Stimulated activated CD8-positive, alpha-beta memory T cell treated with anti-CD3 and anti-CD28 coated beads, Interleukin-15, amount 100 ng/mL, for 1 hour (primary cell): ENCODE measurements at places on chromosomes 16 and 17.

GRCh38 chr17:42564815-42565522 is 1.9 kb upstream of the MLX start:
- no peak for DNase-seq

GRCh38 chr17:19335951-19336631 is 26.4 kb downstream of the B9D1 start:
- DNase-seq = no peak

DNA sequence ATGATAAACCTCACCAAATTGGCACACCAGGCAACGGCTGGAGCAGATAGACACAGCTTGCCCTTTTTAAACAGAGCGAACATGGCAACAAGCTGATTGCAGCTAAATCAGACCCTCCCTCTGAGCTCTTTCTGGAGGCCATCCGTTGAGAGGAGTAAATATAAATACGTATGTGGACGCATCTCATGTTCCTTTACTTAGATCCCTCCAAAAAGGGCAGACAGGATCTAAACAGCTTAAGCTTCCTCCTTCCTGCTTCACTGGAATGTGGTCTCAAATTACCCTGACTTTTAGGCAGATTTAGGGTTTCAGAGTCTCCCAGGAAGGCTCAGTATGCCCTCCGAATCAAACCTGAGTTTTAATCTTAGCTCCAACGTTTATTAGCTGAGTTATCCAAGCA is 204.7 kb upstream of the GOT2 start:
- no peak for DNase-seq

- no peak for DNase-seq
Measured at GRCh38 chr17:36494674-36495073, 8.2 kb downstream of the ZNHIT3 start.

DNA sequence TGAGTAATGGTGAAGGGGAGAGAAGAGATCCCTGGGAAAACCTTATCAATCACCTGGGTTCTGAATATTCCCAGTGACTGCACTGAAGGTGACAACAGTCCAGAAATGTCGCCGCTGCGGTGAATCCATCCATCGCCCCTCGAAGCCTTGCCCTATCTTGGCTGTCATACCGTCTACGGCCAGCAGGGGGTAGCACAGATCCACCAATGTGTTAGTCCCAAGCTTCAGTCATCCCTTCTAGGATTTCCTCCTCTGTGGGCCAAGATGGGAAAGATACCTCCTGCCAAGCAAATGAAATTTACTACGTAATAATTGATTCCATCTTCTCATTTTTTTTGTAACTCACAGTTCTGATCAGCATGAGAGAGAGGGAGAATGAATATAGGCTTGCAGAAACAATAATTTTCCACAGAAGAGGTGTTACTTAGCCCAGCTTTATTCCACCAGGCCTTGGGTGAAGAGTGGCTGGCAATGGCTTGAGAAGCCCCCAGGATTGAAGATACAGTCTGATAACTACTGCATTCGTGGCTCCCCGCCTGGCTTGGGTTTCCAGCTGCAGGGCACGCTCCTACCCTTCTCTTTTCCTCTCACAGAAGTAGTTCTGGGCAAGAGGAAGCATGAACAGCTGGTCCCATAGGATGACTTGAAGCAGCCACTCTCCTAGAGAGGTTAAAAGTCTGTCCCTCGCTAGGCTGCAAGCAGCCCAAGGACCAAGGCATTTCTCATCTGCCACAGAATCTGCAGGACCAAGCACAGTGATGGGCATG is 2.6 kb upstream of the FMNL1 start:
- peak; percentile 92 for DNase-seq

GRCh38 chr16:23107936-23108335 is 41.3 kb downstream of the USP31 start:
- DNase-seq = no peak

DNA sequence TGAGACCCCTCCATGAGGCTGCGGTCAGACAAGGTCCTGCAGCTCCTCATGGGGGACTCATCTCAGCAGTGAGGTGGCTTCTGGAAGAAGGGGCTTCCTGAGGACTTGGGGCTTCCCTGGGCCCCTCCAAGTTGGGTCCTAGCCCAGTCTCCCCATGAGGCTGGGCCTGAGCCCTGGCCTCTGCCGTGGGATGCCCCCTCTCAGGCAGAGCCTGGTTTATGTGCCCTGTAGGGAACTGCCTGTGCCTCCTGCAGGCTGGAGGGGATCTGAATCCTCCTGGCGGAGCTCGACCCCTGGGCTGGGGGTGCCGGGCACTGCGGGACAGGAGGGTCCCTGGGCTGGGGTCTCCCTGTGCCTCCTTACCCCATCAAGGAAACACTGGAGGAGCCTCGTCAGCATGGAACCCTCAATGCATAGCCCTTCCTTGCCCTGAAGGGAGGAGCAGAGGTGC is 45.8 kb downstream of the TNFRSF13B start:
- no peak for DNase-seq

GRCh38 chr17:29140631-29141513 is 39.3 kb downstream of the MYO18A start:
- no peak for DNase-seq

- no peak for DNase-seq
Measured at GRCh38 chr16:55773859-55774549, 58.9 kb downstream of the CES1 start.

GRCh38 chr17:29133121-29133713 is 47.0 kb downstream of the MYO18A start:
- DNase-seq = no peak

DNA sequence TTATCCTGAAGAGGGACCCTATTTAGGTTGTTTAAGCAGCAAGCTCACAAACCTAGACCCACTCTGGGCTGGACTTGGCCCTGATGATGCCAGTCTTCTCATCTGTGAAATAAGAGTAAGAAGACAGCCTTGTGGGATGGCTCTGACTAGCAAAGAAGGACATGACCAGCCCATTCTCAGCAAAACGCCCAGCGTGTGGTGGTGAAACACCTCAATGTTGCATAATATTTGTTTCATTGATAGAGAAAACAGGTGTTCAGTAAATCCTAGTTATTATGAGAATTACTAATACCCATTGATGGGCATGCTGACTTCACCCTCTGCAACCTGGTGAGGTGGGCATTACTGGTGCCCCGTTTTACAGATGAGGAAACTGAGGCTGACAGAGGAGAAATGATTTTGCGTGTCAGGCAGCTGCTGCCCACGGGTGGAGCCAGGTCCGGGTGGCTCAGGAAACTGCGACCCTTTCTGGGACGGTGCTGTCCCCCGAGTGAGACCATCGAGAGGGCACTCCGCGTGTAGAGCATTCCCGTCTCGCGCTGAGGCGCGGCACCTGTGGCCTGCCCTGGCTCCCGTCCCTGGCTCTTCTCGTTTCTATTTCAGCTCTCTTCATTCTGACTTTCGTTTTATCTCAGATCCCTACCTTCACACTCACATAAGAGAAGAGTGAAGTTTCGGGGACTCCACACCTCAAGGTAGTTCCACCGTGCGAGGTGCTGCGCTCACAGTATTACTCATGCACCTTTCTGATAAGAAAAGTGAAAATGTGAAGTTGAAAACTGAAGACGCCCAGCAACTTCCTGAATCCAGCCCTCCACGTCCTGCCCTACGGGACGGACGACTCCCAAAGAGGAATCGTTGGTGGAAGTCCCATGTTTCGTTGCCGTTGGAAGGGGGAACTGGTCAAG is 48.5 kb downstream of the IRF8 start:
- no peak for DNase-seq

DNA sequence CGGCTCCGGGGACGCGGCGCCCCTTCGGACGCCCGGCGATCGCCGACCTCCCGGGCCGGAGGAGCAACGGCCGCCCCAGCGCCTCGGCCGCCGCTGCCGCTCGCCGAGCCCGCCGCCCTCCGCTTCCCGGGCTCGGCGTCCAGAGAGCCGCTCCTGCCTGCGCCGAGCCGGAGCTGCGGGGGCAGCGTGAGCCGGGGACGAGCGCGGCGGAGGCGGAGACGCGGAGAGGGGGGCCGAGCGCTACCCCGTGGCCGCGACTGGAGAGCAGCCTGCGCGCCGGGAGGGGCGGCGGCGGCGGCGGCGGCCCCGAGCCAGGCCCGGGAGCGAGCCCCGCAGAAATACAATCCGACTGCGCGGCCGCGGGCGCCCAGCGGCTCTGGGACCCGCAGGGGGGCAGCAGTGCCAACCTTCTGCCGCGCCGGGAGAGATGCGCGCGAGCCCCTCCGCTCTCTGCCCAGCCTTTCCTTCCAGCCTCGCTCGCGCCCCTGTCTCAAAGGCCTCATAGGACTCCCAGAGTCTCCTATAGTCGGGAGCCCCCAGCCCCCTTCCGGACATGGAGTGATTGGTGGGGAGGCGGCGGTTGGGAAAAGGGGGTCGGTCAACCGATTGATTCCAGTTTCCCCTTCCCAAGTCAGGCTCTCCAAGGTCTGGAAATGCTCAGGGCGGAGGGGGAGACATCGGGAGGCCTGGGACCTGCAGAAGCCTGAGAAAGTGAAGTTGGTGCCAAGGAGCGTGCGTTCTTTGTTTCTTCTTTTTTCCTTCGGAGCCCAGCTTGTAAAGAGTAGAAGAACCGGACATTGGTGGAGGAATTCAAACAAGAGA is 1.0 kb upstream of the SDK2 start:
- no peak for DNase-seq

DNA sequence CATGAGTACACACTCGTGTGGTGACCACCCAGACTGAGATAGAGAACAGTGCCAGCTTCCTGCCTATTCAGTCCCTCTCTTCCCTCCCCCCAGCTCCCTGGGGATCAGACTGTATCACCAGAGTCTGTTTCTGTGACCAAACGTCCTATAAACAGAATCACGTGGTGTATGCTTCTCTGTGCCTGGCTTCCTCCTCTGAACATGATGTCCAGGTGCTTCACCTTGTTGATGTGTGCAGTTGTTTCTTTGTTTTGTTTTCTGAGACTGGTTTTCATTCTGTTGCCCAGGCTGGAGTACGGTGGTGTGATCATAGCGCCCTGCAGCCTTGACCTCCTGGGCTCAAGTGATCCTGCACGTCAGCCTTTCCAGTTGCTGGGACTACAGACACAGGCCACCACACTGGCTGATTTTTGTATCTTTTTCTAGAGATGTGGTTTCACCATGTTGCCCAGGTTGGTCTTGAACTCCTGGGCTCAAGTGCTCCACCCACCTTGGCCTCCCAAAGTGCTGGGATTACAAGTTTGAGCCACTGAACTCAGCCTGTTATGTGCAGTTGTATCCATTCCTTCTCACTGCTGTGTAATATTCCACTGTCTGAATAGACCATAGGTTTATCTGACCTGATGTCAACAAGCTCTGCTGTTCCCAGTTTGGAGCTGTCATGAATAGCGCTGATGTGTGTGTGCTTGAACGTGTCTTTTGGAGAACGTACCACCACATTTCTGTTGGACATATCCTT is 28.9 kb upstream of the PRM1 start:
- DNase-seq = no peak

DNA sequence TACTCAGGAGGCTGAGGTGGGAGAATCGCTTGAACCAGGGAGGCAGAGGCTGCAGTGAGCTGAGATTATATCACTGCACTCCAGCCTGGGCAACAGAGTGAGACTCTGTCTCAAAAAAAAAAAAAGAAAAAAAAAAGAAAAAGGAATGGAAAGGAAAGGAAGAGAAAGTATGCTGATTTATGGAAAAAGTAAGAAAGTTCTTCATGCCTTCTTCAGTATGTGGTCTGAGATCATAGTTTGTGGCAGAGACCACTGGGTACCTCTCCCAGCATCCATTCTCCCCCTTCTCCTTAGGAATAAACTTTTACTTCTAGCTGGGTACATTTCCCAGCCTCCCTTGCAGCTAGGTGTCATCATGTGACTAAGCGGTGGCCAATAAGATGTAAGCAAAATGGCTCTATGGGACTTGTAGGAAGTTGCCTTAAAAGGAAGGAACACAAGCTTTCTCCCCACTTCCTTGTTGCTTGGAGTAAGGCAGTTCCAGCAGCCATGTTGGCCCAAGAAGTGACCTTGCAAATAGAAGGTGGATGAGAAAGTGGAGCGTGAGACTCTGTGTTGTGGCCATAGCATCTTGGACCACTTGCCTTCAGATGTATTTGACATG is 26.1 kb upstream of the XPO6 start:
- no peak for DNase-seq

DNA sequence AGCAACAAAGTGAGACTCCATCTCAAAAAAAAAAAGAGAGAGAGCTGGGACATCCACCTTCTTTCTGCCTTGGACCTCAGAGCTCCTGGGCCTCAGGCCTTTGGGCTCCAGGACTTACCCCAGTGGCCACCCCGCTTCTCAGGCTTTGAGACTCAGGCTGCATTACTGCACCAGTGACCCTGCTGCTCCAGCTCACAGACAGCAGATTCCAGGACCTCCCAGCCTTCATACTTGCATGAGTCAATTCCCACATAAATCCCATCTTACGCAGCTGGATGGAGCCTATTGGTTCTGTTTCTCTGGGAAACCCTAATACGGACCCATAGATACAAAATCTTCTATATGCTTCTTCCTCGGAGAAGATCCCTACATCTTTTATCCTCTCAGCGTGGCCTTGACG is 2.1 kb upstream of the CEP295NL start:
- DNase-seq = no peak

- no peak for DNase-seq
Measured at GRCh38 chr17:51672065-51672464, 411.7 kb downstream of the UTP18 start.

DNA sequence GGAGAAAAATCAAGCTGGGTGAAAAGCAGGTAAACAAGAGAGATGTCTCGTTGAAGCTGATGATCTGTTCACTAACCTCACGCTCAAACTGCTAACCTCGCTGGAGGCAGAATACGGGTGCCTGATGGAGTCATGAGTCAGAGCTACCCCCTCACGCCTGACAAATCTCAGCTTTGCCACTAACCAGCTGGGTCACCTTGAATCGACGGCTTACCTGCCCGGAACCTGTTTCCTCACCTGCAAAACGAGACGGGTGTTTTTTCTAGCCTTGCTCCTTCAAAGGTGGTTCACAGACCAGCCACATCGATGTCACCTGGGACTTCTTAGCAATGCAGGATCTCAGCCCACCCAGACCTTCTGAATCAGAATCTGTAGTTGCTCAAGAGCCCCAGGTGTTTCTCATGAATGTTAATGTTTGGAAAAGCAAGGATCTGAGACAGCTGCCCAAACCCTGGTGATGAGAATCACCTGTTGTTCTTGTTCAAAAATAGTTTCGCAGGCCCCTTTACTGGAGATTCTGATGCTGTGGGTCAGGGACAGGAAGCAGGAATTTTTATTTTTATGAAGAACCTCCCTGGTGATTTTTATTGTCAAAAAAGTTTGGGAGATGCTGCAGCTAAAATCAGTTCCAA is 56.9 kb downstream of the MARCHF10 start:
- DNase-seq = no peak

GRCh38 chr17:6488008-6488539 is 43.8 kb downstream of the PIMREG start:
- no peak for DNase-seq

GRCh38 chr16:46649588-46650253 is 28.5 kb upstream of the SHCBP1 start:
- no peak for DNase-seq

GRCh38 chr16:66440970-66441369 is 13.9 kb downstream of the BEAN1 start:
- DNase-seq = no peak
